Stimulated activated CD4-positive, alpha-beta T cell treated with anti-CD3 and anti-CD28 coated beads, Interleukin-1b, Interleukin-23, amount 100 ng/mL, for 48 hours (primary cell): ENCODE measurements at places on chromosomes 16 and 17.

DNA sequence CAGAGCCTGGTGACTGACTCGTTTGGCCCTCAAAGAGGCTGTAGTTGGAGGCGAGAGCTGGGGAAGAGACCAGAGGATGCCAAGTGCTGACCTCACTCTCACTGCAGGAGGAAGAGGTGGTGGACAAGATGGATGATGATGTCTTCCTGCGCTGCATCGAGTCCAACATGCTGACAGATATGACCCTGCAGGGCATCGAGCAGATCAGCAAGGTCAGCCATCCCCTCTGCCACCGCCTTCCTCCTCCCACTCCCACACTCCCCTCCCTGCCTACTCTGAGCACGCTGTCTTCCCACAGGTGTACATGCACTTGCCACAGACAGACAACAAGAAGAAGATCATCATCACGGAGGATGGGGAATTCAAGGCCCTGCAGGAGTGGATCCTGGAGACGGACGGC lies 26.9 kb downstream of the POLR2A start:
- no peak for DNase-seq

DNA sequence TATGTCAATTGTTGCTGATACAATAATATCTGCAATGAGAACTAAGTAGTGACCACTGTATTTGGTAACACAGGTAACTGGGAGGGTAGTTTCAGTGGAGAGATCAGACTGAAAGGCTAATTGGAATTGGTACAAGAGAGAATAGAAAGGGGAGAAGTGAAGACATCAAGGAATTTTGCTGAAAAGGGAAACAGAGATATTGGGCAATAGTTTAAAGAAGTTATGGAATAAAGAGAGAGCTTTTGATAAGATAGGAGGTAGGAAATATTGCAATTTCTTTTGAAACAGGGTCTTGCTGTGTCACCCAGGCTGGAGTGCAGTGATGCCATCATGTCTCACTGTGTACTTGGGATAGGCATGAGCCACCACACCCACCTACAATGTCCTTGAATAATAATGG lies 26.9 kb upstream of the CDH11 start:
- no peak for DNase-seq

GRCh38 chr16:71429581-71429980 lies 12.3 kb downstream of the TLE7 start:
- DNase-seq: no peak

DNA sequence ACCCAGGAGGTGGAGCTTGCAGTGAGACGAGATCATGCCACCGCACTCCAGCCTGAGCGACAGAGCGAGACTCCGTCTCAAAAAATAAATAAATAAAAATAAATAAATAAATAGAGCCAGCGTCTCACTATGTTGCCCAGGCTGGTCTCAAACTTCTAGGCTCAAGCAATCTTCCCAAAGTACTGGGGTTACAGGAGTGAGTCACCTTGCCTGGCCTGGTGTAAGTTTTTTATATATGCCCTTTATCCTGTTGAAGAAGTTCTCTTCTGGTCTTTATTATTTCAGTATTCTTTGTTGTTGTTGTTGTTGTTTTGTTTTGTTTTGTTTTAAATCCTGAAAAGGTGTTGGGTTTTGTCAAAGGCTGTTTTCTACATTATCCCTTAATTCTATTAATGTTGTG lies 30.1 kb upstream of the ABCC1 start:
- no peak for DNase-seq

GRCh38 chr16:660132-660458 lies 7.8 kb upstream of the RHOT2 start:
- DNase-seq: no peak

DNA sequence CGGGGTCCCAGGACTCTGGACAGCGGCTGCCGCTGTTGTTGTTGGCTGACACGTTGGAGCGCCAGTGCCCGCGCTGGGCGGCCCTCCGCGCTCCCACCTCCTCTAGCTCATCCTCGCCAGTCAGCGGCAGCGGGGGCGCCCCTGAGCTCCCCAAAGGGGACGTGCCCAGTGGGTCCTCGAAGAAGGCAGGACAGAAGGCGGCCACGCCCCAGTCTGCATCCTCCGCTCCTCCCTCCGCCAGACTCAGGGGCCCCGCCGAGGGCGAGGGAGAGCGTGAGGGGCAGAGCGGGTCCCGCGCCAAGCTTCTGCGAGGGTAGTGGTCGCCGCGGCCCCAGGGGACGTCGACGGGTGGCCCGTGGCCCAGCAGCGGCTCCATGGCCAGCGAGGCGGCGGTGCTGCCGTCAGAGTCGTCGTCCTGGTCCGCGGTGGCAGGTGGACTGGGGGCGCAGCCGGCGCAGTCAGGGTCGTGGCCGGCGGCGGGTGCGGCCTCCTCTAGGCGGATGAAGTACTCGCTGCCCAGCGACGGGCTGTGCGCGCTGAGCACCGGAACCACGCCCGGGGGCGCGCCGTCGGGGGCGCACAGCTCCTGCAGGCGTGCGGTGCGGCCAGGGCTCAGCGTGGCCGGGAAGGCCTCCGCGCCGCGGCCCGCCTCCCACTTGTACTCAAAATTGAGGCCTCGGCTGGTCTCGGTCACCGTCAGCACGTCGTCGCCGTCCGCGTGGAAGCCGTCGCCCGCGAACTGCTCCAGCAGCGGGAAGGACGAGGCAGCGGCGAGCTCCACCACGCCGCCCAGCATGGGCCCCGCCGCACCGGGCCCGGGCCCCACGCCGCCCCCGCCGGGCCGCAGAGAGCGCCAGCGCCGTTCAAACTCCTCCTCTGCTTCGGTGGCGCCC lies 43.2 kb upstream of the PVALEF start:
- DNase-seq: no peak

DNA sequence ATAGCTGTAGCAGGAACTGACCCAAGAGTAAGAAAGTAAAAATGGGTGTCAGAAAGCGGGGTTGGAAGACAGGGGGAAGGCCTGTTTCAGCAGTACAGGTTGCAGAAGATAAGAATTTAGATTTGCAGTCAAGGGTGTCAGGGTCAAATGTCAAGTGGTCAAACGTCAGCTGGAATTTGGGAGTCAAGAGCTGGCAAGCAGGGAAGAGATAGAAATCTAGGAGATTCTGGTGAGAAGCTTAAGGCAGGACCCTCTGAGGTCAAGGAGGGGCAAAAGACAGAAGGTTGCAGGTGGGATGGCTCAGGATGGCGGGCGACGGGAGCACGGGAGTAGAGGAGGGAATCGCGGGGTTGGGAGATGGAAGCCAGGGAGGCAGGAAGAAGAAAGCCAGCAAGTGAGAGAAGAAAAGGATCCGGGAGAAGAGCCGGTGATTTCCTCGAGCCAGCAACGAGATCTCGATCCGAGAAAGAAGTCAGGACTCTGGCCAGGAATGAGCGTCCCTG lies 335 bp downstream of the SLC25A35 start:
- DNase-seq: no peak

GRCh38 chr17:45414990-45415881 lies 17.4 kb downstream of the ARHGAP27 start:
- no peak for DNase-seq

- no peak for DNase-seq
Observed at GRCh38 chr17:76789235-76789788, 51.4 kb downstream of the MFSD11 start.
